ENCODE measurements at places on chromosomes 16 and 17.
A peak's percentile ranks its signal among the peaks of the same experiment; 100 is the strongest.

GRCh38 chr16:62462971-62463370 is 426.7 kb upstream of the CDH8 start:
- DNase-seq, result no peak

DNA sequence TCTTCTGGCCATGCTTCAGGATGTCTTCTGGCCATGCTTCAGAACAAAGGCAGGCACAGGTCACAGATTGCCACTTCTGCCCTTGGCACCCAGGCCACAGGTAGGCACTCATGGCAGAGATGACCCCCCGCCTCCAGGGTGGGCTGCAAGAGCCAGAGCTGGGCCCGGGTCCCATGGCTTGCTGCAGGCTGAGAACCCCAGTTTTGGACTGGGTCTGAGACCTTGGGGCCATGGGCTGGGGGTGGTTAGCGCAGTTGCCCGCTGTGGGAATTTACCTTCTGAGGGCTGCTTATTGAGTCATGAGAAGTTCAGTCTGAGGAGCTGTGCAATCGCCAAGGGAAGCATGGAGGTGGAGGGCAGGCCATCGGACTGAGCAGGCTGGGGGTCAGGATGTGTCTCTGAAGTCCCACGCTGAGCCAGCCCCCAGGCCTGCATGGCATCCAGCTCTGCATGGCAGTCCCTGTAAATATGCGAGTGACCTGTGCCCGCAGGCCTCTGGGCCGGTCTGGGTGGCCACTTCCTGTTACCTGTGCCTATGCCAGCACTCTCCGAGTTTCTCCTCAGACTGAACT is 1.7 kb downstream of the ANKRD13B start:
- DNase-seq, result no peak

DNA sequence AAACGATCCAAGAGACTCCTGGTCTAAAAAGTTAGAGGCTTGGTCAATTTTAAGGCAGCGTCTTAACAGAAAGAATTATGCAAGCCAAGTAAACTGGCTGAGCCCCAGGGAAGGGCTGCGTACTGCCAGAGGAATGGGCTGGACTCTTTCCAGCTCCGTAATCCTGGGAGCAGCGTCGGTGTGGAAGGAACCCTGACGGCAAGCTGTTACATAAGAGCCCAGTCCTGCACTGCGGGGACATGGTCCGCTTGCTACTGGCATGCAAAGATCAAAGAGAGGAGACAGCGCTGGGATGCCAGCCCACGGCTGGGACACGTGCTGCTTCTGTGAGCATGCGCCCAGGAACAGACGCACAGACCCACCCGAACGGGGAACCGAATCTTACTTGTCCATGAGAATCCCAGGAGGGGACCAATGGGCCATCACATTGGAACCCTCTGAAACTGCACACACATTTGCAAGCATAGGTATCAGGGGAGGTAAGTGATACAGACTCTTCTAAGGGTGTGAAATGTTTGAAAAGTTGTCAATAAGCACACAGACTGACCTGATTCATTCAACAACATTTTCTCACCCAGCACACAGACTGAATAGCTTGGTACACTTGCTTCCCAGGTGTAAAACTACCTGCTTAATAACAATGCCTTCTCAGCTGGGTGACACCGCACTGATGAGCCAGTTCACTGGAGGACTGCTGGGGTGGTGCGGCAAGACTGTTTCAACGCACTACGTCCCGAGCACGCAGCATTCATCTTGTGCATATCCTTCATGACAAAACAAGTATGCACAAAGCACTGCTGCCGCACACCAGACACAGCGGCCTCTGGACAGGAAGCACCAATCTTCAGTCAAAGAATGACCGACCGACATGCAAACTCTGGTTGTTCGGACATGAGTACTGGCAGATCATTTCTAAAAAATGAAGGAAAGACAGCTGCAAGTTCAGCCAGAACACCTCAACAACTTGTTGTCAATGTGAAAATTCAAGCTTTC is 94.9 kb downstream of the ANKRD11 start:
- no peak for DNase-seq

- DNase-seq, result peak; percentile 26
Observed at GRCh38 chr16:54286366-54287130, at the start of gene IRX3. IRX3 (minus strand) TSS chr16:54286787; CDS start chr16:54286050, 737 bp downstream.

- no peak for DNase-seq
Observed at GRCh38 chr17:60538726-60539125, 12.7 kb upstream of the APPBP2 start.

DNA sequence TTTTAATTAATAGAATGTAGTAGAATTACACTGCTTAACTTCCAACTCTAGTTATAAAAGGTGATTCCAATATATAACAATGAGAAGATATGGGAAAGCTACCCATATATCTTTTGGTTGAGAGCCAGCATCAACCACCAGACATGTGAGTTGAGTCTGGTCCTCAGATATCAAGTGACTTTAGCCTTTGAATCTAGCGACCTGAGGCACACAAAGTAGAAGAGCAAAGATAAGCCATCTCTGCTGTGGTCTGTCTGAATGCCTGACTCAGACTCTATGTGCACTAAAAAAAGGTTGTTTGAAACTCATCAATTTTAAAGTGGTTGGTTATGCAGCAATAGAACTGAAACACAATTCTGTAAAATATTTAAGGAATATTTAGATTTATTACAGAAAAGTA is 492.5 kb upstream of the SOX9 start:
- no peak for DNase-seq
